Activated T-cell treated with anti-CD3 and anti-CD28 coated beads, Interleukin-2, amount 50 U/mL, for 48 hours (primary cell): ENCODE measurements at places on chromosomes 6 and 20.

DNA sequence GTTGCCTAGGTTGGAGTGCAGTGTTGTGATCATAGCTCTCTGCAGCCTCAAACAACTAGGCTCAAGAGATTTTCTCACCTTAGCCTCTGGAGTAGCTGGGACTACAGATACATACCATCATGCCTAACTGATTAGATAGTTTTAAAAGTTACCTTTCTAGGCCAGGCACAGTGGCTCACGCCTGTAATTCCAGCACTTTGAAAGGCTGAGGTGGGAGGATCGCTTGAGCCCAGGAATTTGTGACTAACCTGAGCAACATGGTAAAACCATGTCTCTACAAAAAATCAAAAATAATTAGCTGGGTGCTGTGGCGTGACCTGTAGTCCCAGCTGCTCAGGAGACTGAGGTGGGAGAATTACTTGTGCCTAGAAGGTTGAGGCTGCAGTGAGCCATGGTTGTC is 41.2 kb downstream of the SLC17A5 start:
- no peak for DNase-seq

DNA sequence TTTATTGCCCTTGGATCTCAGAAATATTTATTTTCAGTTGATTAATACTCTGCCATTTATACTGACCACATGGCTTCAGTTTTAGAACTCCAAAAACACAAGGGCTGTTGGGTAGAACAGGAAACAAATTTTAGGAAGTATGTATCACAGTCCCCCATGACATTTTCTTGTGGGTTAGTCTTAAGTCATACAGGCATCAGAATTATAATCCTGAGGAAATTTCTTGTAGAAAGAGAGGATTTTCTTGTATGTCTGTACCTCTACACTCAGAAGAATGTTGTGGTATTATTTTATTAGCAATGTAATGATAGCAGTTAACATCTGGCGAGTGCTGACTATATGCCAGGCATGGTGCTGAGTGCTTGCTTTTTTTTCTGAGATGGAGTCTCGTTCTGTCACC is 302.9 kb downstream of the CLIC5 start:
- no peak for DNase-seq

- DNase-seq = no peak
These were observed 24.8 kb downstream of the TRMT6 start for GRCh38 chr20:5925551-5925950.

- DNase-seq = no peak
These were observed 126.8 kb upstream of the SLC35B3 start for GRCh38 chr6:8562125-8562524.

GRCh38 chr6:32148289-32149091 is 3.2 kb downstream of the PRRT1 start:
- DNase-seq = peak; percentile 89

DNA sequence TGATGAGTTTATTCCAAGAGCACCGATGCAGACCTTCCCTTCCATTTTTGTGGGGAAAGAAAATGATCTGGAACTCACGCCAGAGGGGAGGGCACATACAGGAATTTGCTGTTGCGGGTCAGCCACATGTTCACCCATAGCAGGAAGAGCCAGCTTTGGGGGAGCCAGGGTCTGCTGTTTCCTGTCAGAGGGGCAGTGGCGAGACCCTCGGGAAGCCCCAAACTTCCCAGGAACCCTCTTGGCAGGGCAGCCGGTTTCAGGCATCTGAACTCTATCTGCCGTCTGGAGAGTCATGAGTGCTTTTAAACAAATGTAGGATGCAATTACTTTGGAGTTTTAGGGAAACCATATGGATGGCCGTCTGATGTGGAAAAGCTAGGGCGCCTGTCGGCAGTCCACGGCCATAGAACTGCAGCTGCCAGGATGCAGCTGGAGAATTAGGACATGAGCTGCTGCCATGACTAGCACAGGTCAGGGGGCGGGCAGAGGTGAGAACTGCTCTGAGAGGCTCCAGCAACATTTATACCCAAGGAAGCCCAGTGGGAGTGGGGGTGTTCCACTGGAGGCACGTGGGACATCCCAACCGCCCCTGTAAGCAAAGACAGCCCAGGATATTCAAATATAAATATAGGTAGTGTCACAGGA is 14.8 kb upstream of the SERPINB9 start:
- DNase-seq = peak; percentile 3

DNA sequence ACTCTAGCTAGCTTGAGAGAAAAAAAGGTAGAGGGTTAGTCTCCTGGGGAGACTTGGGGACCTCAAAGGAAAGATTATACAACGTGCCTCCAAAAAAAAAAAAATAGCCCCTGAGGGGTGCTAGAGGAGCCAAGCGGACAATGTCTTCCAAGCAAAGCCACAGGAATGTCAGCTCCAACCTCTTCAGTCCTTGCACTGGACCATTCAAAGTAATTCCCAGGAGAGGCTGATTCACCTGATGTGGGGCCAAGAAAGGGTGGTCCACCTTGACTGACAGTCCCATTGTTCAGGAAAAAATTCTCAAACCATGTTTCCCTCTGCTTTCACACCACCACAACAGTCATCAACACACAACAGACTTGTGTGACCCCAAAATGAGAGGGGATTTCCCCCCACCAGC is 30.7 kb downstream of the ASIP start:
- DNase-seq = no peak

GRCh38 chr20:14453259-14453658 is 115.8 kb upstream of the FLRT3 start:
- DNase-seq = no peak
